ENCODE measurements at places on chromosomes 5 and 9.

DNA sequence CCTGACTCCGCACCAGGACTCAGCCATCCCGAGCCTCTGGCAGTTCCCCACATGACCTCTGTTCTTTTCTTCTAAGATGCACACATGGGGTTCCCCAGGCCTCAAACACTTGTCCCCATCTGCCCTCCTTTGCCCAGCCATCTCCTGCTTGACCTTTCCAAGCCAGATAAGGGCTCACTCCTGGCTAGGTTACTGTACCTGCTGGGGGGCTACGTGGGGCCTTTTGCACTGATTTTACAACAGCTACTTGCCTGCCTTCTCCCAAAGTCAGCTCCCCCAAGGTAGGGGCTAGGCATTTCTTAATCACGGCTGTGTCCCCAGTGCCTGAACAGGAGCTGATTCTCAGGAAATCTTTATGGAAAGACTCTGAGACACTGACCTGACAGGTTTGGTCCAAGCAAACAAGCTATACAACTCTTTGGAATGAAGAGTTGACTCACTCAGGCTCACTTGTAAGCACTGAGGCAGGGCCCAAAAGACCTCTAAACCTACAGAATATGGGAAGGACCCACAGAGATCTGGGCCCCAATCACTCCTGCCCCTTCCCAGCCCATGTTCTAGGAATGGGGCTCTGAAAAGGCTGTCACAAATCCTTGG is 2.5 kb downstream of the MACROH2A1 start:
- DNase-seq, result no peak

DNA sequence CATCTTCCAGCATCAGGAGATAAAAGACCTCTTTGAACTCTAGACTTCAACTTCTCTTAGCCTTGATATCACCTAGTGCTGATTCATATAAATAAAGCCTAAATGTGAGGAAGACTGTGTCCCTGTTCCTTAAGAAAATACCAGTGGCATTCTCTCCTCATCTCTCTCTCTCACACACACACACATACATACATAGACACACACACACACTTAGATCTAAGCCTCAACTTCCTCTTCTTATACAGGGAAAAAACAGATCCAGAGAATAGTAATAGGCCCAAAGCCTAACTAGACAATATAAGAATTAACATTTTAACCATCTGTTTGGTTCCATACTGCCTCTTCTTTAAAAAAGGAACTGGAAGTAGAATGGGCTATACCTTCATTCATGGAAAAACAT is 195.3 kb upstream of the NR4A3 start:
- no peak for DNase-seq

GRCh38 chr9:88034964-88035363 is 60.6 kb upstream of the CDK20 start:
- DNase-seq, result no peak

- DNase-seq, result no peak
Observed at GRCh38 chr9:16316911-16317817, 553.3 kb downstream of the BNC2 start.

DNA sequence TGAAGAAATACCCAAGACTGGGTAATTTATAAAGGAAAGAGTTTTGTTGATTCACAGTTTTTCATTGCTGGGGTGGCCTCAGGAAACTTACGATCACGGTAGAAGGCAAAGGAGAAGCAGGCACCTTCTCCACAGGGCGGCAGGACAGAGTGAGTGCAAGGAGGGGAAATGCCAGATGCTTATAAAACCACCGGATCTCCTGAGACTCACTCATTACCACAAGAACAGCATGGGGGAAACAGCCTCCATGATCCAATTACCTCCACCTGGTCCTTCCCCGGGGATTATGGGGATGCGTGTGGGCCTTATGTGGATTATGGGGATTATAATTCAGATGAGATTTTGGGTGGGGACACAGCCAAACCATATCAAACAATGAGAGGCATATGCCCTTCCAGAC is 18.5 kb upstream of the RORB start:
- no peak for DNase-seq

DNA sequence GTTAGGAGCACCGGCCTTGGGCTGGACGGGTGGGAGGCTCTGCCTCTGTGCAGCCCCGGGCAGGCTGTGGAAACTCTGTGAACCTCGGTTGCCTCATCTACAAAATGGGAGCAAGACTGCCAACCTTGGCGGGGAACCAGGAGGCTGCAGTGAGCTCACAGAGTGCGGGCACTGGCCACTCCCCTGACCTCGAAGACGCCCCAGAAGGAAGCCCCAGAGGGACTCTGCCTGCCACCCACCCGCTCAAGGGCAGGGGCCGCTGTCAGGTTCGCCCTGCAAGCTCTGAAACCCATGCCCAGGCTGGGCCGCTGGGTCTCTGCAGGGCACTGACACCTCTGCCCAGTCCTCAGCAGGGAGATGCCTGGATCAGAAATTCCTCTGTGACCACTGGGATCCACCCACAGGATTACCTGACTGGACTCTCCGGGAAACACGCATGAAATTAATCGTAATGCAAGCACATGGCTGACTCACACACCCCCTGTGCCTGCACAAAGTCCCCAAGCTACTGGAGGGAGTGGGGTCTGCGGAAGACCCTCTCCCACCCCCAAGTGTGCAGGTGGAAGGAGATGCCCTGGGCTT is 7.4 kb downstream of the CCDC187 start:
- DNase-seq, result no peak

- no peak for DNase-seq
Observed at GRCh38 chr9:130446101-130446861, 1.5 kb downstream of the ASS1 start.

DNA sequence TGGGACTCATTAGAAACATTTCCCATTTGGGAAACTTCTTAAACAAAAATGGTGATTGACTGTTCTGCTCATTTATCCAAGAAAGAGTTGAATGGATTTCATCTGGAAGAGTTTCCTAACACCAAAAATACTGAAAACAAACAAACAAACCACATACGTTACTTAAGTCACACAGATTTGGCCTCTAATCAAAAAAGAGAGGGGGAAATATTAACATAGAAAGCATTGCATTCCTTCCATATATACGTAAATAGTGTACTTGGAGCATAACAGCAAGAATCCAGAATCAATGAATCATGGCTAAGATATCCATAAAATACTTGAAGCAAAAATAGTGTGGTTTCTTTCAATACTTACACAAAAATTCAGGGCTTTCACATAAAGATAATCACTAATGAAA is 189.8 kb upstream of the MAP3K1 start:
- peak; percentile 9 for DNase-seq

DNA sequence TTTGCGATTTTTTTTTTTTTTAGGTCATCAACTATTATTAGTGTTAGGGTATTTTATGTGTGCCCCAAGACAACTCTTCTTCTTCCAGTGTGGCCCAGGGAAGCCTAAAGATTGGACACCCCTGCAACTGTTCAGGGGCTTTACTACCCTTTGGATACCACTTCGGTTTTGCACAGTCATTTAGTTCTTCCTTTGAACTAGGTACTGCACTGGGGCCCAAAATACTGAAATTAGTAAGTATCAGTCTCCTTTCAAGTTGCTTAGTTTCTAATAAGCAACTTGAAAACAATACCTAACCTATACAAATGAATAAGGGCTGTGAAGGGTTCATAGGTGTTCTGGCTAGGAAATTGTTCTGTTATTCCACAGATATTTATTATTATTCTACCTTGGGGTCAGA is 45.3 kb downstream of the CWC27 start:
- DNase-seq, result no peak

- no peak for DNase-seq
Observed at GRCh38 chr5:110757118-110757729, 18.4 kb downstream of the SLC25A46 start.

DNA sequence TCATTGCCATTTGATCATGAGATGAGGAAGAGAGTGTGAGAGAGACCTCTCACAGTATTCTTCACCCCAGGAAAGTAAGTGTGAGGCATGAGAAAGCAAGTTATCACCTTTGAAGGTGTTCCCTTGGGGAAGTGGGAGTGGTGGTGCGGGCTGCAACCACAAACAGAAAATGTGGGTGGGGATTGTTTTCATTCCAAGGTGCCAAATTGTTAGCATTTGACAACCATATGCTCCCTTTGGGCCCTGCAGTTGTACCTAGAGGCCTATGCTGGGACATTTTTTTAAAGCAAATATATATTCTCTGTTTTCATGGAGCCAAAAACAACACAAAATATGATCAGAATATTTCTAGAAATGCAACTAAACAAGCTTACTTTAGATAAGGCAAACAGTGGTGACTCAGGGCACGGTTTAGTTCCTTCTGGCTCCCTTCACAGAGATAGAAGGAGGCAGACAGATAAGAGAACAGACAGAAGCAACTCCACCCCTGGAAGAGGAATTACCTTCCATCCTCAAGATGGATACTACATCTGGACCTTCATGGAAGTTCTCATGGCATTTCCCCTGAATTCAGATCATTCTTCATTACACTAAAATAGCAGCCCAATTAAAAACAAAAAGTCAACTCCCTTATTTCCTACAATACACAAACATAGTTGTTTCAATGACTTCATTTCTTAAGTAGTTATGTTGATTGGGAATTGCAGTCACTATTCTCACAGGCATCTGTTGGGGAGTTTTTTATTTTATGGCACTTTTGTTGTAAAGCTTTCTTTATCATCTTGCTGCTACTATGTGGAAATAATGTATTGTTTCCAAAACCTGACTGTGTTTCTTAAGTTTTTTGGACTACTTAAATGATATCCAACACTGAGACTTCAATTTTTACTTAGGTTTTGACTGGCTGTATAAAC is 416.6 kb downstream of the PLK2 start:
- DNase-seq, result no peak

- no peak for DNase-seq
Observed at GRCh38 chr5:10550222-10550995, 13.5 kb upstream of the ANKRD33B start.

- DNase-seq, result no peak
Observed at GRCh38 chr5:98144710-98145109, 628.8 kb upstream of the RGMB start.

DNA sequence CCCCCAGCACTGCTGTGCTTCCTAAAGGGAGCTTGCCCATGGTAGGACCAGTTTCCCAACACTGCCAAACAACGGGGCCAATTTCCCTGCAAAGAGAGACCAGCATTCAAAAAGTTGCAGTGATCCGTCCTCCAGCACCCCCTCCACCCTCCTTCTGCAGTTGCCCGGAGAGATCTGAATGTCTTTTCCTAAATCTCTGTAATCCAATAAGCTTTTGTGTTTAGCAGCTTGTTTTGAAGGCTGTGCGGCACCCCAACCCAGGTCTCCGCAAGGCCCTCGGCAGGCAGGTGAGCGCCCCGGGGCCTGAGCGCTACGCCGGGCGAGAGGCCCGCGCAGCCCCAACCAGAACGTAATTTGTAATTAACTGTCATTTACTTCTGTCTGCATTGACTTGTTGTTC is 366.9 kb upstream of the IRX2 start:
- no peak for DNase-seq

DNA sequence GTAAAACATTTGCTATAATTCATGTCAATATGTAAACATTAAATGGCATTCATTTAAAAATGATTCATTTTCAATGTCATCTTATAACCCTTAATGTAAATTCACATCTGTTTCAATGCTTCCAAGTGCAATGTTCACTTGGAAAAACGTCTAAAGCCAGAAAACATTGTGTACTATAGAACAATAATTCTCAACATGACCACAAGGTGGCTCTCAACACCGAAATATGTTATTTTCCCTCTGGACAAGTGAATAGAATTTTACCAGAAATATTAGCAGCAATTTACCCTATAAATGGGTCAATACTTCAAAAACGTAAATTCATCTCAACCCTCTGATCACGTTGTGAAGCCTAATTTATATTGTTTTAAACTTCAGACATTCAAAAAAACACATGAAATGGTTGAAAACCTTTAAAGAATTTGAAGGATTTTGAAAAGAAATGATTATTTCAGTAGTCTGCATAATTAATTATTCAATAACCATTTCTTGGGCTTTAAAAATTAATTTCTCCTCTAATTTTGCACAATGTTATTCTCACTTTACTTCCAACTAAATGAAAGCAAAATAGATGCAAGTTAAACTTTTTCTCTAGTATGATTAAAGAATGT is 11.0 kb downstream of the CDH10 start:
- no peak for DNase-seq

GRCh38 chr5:179211068-179211467 is 134.2 kb downstream of the ADAMTS2 start:
- DNase-seq, result no peak

DNA sequence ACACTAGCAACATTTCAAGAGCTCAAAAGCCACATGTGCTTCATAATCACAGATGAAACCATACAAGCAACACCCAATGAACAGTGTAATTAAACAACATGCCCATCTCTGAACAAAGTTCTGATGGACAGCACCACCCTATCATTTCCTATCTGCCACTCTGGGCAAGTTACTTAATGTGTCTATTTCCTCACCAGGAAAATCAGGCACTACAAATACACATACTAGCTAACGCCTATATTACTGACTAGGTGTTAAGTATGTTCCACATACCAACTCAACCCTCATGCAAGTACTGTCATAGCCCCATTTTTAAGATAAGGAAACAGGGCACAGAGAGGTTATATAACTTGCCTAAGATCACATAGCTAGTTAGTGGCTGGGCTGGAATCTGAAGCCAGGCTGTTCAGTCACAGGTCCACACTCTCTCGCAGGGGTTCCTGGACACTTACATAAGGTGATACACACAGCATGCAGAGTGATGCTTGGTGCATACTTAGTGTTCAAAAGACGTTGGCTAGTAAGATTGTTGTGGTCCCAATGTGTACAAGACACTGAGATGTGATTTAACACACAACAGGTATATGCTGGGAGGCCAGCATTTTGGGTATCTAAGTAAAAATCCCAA is 24.2 kb downstream of the CORO2A start:
- no peak for DNase-seq

DNA sequence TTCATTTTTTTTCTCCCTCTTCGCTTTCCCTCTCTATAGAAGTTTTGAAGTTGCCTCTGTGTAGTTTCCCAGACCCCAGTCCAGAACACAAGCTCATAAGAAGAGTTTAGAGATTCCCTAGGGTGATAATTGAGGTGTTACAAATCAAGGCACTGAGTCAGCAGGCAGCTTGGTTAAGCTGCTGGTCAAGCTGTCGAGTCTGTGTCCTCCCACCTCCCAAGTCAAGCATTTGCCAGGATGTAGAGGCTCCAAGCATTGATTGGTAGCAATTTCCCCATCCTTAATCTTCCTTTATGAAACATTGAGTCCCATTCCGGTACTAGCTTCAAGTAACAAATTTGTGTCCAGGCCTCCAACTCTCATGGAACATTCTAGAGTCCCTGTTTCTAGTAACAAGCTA is 47.5 kb upstream of the SLC1A1 start:
- DNase-seq, result no peak

GRCh38 chr9:92097997-92098482 is 17.2 kb downstream of the SPTLC1 start:
- DNase-seq, result no peak

DNA sequence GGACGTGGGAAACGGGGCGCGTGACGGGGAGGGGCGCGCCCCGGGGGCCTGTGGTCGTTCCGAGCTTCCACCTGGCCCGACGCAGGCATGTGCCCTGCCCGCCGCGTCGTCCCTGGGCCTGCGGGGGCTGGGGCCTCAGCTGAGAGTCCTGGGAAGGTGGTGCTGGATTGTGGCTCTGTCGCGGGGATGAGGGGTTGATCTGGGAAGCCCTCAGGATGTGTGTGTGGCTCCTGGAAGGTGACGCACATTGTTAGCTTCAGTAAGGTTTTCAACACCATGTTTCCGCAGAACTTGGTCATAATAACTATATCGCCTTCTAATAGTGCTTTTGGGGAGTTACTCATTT is 589.1 kb downstream of the MTRR start:
- no peak for DNase-seq

- DNase-seq, result peak; percentile 9
Observed at GRCh38 chr9:70510157-70510770, 95.8 kb upstream of the KLF9 start.
